ENCODE measurements at places on chromosomes 12 and 14. TPM values are rescaled to one million over a fixed set of nuclear protein-coding genes. Genes with fewer than 3 reads are reported as not detected.

Gene CCDC197
- not detected for total RNA-seq

Gene TMEM229B
- 0.20 TPM for total RNA-seq

Gene TSHR
- not detected for total RNA-seq

Gene TEX52
- not detected for total RNA-seq

Gene CLEC2D
- total RNA-seq: 0.48 TPM

Gene LIN7A
- 0.35 TPM for total RNA-seq

Gene IL26
- not detected for total RNA-seq

Gene NCAPD2
- 57.7 TPM for total RNA-seq

Gene NPFF
- total RNA-seq: 0.19 TPM

Gene TSPAN8
- 0.22 TPM for total RNA-seq

All from A549 treated with AZD2906 at 1 μM for 4 hours (cell line).